ENCODE measurements at places on chromosomes 7 and 10. TPM values are rescaled to one million over a fixed set of nuclear protein-coding genes. Genes with fewer than 3 reads are reported as not detected.
A peak's percentile ranks its signal among the peaks of the same experiment; 100 is the strongest.

DNA sequence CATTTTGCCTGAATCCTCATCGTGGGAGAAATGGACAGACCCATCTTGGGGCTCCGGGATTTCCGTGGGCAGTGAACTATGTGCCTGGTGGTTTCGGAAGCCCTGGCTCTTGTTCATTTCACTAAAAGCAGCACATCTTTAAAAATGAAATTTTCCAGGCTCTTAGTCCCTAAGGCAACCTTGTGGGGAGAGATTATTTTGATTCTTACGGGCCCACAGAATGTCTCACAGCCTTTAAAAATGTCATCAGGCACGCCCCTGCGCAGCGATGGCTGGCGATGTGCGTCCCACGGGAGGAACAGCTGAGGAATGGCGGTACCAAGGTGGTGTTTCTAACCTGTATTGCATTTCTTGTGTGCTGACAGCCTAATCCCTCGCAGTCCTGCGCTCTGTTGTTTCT is 189.7 kb downstream of the CCDC3 start:
- H3K27ac ChIP-seq: no peak overlapping the region
- no peaks in the 10 kb centered on the region for H3K27me3 ChIP-seq
- no peak for DNase-seq
- no peaks in the 10 kb centered on the region for H3K4me1 ChIP-seq

DNA sequence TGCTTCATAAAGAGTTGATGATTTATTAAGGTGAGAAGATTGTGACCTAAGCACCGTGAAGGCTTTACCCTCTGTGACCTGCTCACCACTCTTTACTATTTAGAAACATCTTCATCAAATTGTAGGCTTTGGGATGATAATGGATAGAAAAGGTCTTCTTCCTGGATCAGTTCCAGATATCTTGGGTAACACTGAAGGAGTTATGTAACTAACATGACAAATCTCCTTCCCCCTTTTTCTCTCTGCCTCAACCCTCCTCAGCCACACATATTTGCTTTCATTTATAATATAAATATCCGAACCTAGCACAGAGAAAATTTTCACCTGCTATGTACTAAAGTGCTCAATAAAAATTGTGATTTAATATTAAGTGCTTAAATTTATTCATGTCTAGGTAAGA is 151.5 kb downstream of the FRMD4A start:
- H3K27me3 ChIP-seq: peaks cover 73% of the 10 kb centered on the region
- H3K4me1 ChIP-seq: peaks cover 3% of the 10 kb centered on the region
- H3K36me3 ChIP-seq: no peaks in the 10 kb centered on the region

DNA sequence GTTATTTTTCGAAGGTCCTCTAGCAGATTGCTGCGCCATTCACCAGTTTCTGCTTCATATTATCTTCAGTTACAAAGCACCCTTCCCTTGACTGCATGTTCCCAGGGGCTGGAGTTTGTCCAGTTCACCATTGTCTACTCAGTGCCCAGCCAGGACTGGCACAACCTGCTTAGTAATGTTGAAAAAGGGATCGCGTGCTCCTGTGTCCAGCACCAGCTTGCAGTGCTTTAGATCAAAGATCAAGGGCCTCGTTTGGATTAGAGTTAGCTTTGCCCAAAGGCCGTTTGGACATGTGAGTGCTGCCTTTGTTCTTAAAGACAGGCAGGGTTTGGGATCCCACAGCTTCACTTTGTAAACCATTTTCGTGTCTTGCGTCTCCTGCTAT is 867 bp downstream of the ATP6V0E2 start:
- H3K36me3 ChIP-seq: peaks cover 3% of the 10 kb centered on the region
- H3K27me3 ChIP-seq: no peaks in the 10 kb centered on the region
- DNase-seq: no peak
- peak overlapping the region; percentile 80 for H3K4me3 ChIP-seq

GRCh38 chr7:76122516-76123239 is 74.8 kb downstream of the MDH2 start:
- peaks cover 3% of the 10 kb centered on the region for H3K4me1 ChIP-seq
- H3K27me3 ChIP-seq: no peaks in the 10 kb centered on the region
- no peak overlapping the region for H3K4me3 ChIP-seq
- DNase-seq: no peak

GRCh38 chr7:47327346-47327697 is 254.6 kb downstream of the TNS3 start:
- H3K27me3 ChIP-seq: no peaks in the 10 kb centered on the region
- H3K4me1 ChIP-seq: peaks cover 38% of the 10 kb centered on the region
- no peak for DNase-seq
- H3K27ac ChIP-seq: peak overlapping the region; percentile 78
- H3K36me3 ChIP-seq: no peaks in the 10 kb centered on the region

DNA sequence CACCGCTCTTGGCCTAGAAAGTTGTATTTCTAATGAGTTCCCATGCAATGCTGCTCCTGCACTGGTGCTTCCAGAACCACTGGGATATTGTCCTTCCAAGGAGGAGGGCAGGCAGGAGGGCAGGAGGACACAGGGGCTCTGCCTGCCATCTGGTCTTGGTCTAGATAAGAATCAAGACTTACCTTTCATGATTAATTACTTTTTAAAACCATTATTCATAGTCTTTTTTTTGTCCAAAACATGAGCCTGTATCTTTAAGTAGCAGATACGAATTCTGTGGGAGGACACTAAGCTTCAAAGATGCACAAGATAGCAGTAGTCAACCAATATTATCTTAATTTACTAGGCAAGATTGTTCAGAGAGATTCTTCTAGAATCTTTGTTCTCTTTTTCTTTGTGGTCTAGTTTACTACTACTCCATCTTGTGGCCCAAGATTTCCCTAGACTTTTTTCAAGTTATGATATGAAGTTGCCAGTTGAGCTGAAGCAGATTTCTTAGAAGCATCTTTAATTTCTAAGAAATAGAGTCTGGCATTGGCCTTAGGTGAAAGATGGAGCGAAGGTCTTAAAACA is 57.6 kb downstream of the RBM33 start:
- H3K36me3 ChIP-seq: peaks cover 48% of the 10 kb centered on the region
- DNase-seq: no peak
- H3K4me1 ChIP-seq: no peaks in the 10 kb centered on the region
- H3K27me3 ChIP-seq: no peaks in the 10 kb centered on the region
- H3K4me3 ChIP-seq: no peak overlapping the region

- DNase-seq: no peak
- no peaks in the 10 kb centered on the region for H3K4me1 ChIP-seq
- no peaks in the 10 kb centered on the region for H3K27me3 ChIP-seq
Observed at GRCh38 chr7:113109718-113110117, 8.6 kb downstream of the SMIM30 start.

The PCLO gene
- 7.4 TPM for total RNA-seq

- peaks cover 29% of the 10 kb centered on the region for H3K27me3 ChIP-seq
- H3K4me1 ChIP-seq: no peaks in the 10 kb centered on the region
- H3K36me3 ChIP-seq: no peaks in the 10 kb centered on the region
- H3K4me3 ChIP-seq: no peak overlapping the region
- peak; percentile 22 for DNase-seq
Observed at GRCh38 chr10:117223693-117224430, 17.1 kb upstream of the SLC18A2 start.

- no peak overlapping the region for H3K27ac ChIP-seq
- peaks cover 64% of the 10 kb centered on the region for H3K27me3 ChIP-seq
- H3K4me3 ChIP-seq: no peak overlapping the region
- no peaks in the 10 kb centered on the region for H3K36me3 ChIP-seq
Observed at GRCh38 chr10:43263551-43264343, 3.1 kb downstream of the RASGEF1A start.

GRCh38 chr7:23438171-23438570 is 32.1 kb downstream of the IGF2BP3 start:
- H3K27me3 ChIP-seq: peaks cover 9% of the 10 kb centered on the region
- no peak overlapping the region for H3K27ac ChIP-seq
- H3K4me3 ChIP-seq: no peak overlapping the region
- no peaks in the 10 kb centered on the region for H3K36me3 ChIP-seq

The GBX1 gene
- total RNA-seq: not detected

GRCh38 chr7:29204491-29205272 is 10.1 kb downstream of the CHN2 start:
- no peaks in the 10 kb centered on the region for H3K27me3 ChIP-seq
- no peak overlapping the region for H3K4me3 ChIP-seq
- DNase-seq: no peak
- H3K4me1 ChIP-seq: peaks cover 3% of the 10 kb centered on the region
- H3K27ac ChIP-seq: no peak overlapping the region

DNA sequence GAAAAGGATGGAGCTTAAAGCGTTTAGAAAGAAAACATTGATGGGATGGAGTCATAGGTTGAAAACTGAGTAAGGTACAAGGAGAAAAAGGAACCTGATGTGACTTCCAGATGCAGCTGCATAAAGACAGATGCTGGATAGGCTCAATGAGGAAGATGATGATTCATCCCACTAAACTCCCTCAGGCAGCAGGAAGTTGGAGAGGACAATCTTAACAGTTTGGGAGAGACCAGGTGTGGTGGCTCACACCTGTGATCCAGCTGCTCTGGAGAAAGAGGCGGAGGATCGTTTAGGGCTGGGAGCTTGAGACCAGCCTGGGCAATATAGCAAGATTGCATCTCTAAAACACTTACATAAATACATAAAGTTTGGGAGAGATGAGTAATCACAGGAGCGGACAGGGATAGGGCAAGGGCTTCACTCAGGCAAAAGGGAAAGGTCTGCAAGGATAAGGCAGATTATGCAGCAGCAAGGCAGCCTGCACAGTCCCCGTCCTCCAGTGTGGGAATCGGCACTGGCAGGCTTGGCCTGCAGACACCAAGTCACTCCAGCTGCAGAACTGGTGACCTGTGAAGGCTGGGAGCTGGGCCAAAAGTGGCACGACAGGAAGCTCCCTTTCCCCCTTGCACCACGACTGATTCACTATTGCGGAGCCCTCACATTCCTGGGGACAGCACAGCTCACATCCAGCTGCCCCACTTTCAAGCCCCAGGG is 438.5 kb downstream of the GRID1 start:
- H3K4me1 ChIP-seq: no peaks in the 10 kb centered on the region
- DNase-seq: peak; percentile 43
- no peaks in the 10 kb centered on the region for H3K36me3 ChIP-seq
- no peak overlapping the region for H3K27ac ChIP-seq
- no peak overlapping the region for H3K4me3 ChIP-seq

GRCh38 chr10:6120691-6121090 is 31.9 kb downstream of the RBM17 start:
- DNase-seq: no peak
- H3K27me3 ChIP-seq: no peaks in the 10 kb centered on the region
- H3K4me1 ChIP-seq: peaks cover 44% of the 10 kb centered on the region
- H3K4me3 ChIP-seq: no peak overlapping the region
- no peak overlapping the region for H3K27ac ChIP-seq

- no peak overlapping the region for H3K4me3 ChIP-seq
- DNase-seq: no peak
- H3K36me3 ChIP-seq: no peaks in the 10 kb centered on the region
- H3K27ac ChIP-seq: peak overlapping the region; percentile 11
- peaks cover 18% of the 10 kb centered on the region for H3K4me1 ChIP-seq
Observed at GRCh38 chr7:29281782-29282541, 87.4 kb downstream of the CHN2 start.

DNA sequence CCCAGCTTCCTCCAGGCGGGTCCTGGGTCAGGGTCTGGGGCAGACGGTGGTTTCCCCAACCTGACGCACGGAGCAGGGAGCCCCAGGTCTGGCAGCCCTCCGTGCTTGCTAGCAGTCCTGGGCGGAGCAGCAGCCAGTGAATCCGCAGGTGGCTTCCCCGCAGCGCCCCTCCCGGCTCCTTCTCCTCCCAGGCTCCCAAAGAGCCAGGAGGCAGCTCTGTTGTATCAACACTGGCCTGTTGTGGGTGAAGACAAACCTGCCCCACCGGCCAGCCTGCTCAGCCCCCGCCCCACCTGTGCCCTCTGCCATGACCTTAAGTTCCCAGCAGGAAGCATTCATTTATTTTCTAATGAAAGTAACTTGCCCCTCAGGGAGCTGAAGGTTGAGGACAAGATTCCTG is 24.0 kb upstream of the TMEM213 start:
- peaks cover 4% of the 10 kb centered on the region for H3K27me3 ChIP-seq
- no peak overlapping the region for H3K4me3 ChIP-seq
- no peaks in the 10 kb centered on the region for H3K36me3 ChIP-seq
- H3K4me1 ChIP-seq: no peaks in the 10 kb centered on the region

- H3K36me3 ChIP-seq: peaks cover 86% of the 10 kb centered on the region
- no peak overlapping the region for H3K4me3 ChIP-seq
- DNase-seq: no peak
- H3K27me3 ChIP-seq: no peaks in the 10 kb centered on the region
- no peak overlapping the region for H3K27ac ChIP-seq
Observed at GRCh38 chr10:6108631-6109443, 20.0 kb downstream of the RBM17 start.

The TMEM236 gene
- total RNA-seq: 0.39 TPM

GRCh38 chr7:149085866-149086265 is 4.7 kb downstream of the ZNF786 start:
- H3K4me3 ChIP-seq: no peak overlapping the region
- DNase-seq: no peak
- H3K27ac ChIP-seq: no peak overlapping the region
- H3K36me3 ChIP-seq: no peaks in the 10 kb centered on the region
- H3K4me1 ChIP-seq: peaks cover 10% of the 10 kb centered on the region

The CDHR1 gene
- 398 TPM for total RNA-seq

GRCh38 chr10:90872648-90873020 is 860 bp downstream of the RPP30 start:
- H3K4me1 ChIP-seq: peaks cover 30% of the 10 kb centered on the region
- H3K4me3 ChIP-seq: peak overlapping the region; percentile 77
- peaks cover 17% of the 10 kb centered on the region for H3K36me3 ChIP-seq
- H3K27me3 ChIP-seq: peaks cover 7% of the 10 kb centered on the region

- no peaks in the 10 kb centered on the region for H3K27me3 ChIP-seq
- H3K4me3 ChIP-seq: no peak overlapping the region
- H3K36me3 ChIP-seq: no peaks in the 10 kb centered on the region
- no peaks in the 10 kb centered on the region for H3K4me1 ChIP-seq
Observed at GRCh38 chr7:80731281-80731680, 92.8 kb downstream of the CD36 start.

DNA sequence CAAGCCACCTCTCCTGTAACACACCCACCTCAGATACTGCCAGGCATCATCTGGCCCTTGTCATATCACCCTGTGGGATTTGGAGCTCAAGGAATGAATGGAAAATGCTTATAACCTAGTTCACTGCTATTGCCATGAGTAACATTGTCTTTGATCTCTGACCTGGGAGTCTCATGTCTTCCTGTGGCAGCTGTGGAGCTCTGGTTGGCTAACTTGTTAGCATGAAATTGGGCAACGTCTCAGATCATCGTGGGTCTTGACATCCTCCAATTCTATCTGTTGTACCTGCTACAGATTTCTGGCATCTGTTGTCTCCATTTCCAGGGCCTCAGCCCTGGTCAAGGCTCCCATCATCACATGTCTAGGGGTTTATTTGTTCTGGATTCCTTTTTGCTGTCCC is 2.2 kb upstream of the TMEM270 start:
- H3K27ac ChIP-seq: no peak overlapping the region
- no peaks in the 10 kb centered on the region for H3K36me3 ChIP-seq
- H3K4me1 ChIP-seq: peaks cover 13% of the 10 kb centered on the region
- H3K4me3 ChIP-seq: no peak overlapping the region

The CD36 gene
- total RNA-seq: 47.9 TPM

The AGMO gene
- total RNA-seq: not detected

The H2BK1 gene
- not detected for total RNA-seq

- no peaks in the 10 kb centered on the region for H3K4me1 ChIP-seq
- H3K36me3 ChIP-seq: peaks cover 8% of the 10 kb centered on the region
- no peaks in the 10 kb centered on the region for H3K27me3 ChIP-seq
- no peak overlapping the region for H3K4me3 ChIP-seq
- H3K27ac ChIP-seq: no peak overlapping the region
Observed at GRCh38 chr7:2001601-2002442, 230.9 kb downstream of the MAD1L1 start.

The LRRC18 gene
- not detected for total RNA-seq

Data from suprapubic skin (tissue), 4 donors.